ENCODE measurements at places on chromosomes 1 and 21.

GRCh38 chr1:18109756-18110597 is 2.4 kb downstream of the IGSF21 start:
- DNase-seq: peak; percentile 25

DNA sequence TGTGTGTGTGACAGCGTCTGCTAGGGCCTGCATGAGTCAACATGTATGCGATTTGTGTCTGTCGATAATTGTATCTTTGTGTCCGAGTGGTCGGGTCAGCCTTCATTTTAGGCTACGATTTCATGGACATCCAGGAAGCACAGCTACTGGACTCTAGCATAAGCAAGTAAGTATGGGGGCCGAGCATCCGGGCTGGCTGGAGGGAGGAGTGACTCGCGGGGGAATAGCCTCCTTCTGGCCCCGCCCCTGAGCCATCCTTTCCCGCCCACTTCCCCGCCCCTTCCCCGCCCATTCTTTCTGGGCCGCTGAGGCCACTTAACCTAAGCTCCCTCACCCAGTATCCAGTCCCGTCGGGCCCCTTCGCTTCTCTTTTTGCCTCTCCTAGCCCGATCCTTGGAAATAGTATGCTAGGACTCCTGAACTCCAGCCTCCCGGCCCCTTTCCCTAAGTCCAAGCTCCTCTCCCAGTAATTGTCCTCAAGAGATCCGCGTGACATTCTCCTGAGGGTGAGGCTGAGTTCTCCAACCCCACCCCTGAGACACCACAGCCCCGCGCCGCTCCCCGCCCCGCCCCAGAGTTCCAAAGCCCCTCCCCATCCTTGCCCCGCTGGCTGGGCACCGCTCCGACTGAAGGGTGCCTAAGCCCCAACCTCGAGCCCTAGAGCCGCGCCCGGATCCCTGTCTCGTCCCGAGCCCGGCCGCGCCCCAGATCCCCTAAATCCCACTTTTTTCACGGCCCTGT is 1.2 kb downstream of the MAP3K6 start:
- DNase-seq: peak; percentile 74

GRCh38 chr1:21882721-21883415 is 54.2 kb downstream of the HSPG2 start:
- DNase-seq: no peak

- no peak for DNase-seq
Observed at GRCh38 chr1:147053269-147053668, 115.1 kb downstream of the NBPF12 start.

GRCh38 chr1:117830222-117830621 is 99.2 kb downstream of the GDAP2 start:
- no peak for DNase-seq

DNA sequence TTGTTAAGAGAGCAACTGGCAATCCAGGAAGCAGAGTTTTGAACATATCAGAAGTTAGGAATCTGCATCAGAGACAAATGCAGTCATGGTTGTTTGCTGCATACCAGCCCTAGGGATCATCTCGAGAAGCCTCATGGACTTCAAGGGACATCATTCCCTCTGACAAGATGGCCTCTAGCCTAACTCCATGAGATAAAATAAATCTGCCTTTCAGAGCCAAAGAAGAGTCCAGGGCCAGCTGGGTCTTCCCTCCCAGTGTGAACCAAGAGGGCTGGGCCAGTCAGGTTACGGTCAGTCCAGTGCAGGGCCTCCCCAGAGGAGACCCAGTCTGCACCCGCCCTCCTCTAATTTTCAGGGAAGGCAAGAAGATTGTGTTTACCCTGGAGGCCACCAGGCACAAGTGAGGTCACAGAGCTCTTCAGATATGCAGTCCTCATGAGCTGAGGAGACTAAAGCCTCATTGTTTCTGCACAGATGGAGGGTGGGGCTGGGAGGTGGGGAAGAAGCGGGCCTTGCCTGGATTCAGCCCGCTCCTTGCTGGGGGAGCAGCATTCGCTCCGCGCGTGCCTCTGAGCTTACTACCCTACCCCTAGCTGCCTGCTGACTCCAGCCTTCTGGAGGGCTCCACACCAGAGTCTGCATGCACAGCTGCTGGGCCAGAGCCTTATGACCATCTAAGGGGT is 52.8 kb downstream of the CAPN2 start:
- DNase-seq: no peak

- DNase-seq: no peak
Observed at GRCh38 chr1:33339413-33339812, 18.5 kb upstream of the A3GALT2 start.

GRCh38 chr1:209042413-209042812 is 541.1 kb upstream of the CAMK1G start:
- no peak for DNase-seq

DNA sequence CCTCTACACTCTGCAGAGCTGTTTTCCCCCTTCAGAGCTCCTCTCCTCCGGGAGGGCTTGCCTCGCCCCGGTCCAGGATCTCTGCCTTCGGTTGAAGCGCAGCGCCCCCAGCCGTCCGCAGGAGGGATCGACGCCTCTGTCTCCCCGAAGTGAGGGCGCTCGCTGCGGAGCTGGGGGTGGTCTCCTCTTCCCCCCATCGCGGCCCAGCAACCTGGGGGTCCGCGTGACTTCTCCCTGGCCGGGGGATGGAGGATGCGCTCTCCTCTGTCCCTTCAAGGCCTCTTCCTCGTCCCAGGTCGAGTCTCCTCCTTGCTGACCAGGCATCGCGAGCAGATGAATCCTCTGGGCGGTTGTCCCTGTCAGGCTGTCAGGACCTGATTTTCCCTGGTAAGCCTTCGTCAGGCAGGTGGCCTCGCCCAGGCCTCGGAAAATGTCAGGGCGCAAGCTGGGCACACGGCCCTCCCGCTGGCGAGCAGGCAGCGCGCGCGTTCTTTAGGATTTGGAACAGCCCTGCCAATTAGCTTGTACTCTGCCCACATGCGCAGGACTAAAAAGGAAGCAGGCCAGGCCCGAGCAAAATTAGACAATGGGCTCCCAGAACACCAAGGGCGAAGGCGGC is 90.5 kb downstream of the EDEM3 start:
- peak; percentile 56 for DNase-seq

DNA sequence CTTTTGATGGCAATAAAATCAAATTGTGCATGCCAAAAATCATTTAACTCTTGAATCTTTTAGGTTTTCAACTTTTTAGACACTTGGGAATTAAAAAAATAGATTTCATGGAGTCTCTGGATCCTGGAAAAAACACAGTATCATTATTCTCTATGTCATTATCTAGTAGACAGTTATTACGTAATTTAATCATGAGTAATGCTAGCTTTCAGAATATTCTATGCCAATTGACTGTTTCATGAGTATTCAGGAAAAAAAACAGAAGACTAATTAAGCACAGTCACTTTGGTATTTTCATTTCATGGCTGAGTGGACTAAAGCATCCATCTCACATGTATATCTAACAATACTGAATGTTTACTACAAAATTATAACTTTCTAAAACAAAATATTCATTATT is 44.0 kb downstream of the ODF2L start:
- no peak for DNase-seq

DNA sequence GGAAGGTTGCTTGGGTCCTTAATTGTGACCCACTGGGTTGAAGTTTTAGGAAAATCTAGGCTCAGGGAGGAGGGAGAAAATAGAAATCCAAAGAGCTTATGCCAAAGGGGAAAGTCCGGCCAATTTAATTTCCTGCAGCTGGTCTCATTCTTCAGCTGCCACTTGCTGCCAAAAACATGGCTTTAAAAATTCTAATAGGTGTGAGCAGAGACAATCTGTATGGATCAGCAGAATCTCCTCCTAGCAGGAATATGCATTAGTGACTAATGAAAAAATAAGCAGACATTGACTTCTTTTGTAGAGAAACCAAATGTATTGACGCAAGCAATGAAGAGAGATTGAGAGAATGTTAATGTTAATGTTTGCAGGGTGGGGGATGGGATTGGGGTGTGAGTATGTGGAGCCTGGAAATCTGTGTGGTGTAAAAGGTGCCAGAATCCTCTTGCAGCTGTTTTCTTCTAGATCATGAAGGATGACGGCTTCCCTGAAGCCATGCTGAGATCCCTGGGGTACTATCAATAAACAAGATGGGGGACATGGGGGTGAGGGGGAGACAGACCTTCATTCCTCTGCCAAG is 35.3 kb downstream of the VWA5B1 start:
- DNase-seq: no peak

- DNase-seq: peak; percentile 29
Observed at GRCh38 chr1:157147906-157148700, 9.9 kb upstream of the ETV3 start.

DNA sequence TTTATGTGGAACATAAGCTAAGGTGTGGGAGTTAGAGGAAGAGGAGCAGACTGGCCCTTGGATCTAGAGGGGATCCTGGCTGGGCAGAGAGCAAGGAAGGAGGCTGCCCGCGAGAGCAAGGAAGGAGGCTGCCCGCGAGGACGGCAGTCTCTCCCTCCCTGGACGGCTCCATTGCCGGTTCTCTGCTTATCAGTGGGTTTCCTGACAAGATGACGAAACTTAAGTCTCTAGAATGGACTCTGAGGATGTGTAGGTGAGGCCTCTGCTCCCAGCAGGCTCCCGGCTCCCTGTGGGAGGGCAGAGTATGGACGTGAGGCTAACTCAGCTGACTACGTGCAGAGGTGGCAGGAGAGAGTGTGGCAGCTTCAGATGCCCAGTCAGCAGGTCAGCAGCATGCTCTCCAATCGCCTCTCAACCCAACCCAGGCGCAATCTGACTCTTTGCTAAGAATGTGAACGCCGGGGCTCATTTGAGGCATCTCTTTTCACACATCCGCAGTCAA is 6.1 kb downstream of the MYBPHL start:
- no peak for DNase-seq

GRCh38 chr1:109931189-109931731 is 20.6 kb downstream of the CSF1 start:
- peak; percentile 41 for DNase-seq

GRCh38 chr21:34909492-34910292 is 139.4 kb downstream of the RUNX1 start:
- no peak for DNase-seq

GRCh38 chr1:1298861-1299685 is 8.7 kb downstream of the ACAP3 start:
- DNase-seq: no peak

GRCh38 chr1:163307479-163308171 is 14.1 kb upstream of the NUF2 start:
- DNase-seq: no peak

DNA sequence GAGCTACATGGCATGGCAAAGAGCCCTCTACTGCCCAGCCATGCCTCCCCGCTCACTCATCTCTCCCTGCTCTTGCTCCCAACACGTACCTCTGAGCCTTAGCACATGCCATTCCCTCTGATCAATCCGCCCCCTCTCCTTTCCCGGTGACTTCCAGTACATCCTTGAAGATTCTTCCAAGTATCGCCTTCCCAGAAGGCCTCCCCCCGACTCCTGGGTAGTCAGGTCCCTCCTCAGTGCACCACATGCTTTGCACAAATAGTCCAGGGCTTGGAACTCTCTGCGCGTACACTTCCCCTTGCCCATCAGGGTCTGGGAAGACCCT is 77.0 kb upstream of the IFFO2 start:
- no peak for DNase-seq

DNA sequence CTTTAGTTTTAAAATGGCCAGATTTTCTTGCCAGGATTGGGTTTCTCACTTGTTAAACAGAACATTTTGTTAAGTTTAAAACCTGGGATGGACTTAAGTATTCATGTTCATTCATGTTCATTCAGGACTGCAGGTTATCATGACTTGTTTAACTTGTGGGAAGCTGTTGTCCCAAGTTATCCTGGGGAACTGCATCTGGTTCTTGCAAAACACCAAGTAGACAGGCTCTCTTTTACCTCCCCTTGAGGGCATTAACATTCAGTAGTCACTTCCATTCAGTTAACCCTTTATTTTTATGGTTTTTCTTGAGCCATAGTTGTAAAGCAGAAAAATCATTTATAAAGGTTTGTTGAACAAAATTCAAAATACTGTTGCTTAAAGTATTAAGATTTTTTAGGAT is 8.1 kb downstream of the SOD1 start:
- no peak for DNase-seq

DNA sequence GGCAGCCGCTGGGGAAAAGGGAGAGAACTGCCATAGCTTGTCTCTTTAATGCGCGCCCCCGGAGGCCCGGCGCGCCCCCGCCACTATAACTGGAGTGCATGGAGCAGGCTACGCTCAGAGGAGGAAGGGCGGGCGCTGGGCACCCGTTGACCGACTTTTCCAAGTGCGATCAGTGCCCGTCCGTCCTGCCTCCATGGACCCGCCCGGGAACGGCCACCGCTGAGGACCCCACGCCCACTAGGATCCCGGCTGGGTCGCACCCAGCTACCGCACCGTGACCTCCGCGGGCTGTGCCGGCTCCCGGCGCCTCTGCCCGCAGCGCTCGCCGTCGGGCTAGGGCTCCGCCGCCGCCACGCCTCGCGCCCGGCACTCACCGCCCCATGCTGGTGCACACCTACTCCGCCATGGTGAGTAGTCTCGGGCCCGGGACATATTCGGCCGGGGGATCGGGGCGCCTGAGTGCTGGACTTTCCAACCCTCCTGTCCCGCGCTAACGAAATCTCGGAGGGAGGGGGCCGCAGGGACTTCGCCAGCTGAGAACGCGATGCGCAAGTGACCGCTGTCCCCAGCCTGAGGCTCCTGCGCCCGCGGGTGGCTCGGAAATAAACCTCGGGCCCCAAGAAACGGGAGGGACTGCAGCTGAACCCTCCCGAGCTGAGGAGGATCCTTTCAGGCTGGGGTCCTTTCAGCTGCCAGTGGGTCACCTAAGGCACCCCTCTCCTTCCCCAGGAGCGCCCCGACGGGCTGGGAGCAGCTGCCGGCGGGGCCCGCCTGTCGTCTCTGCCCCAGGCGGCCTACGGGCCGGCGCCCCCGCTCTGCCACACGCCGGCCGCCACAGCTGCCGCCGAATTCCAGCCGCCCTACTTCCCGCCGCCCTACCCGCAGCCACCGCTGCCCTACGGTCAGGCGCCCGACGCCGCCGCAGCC is at the start of gene TFAP2E:
Gene TFAP2E (plus strand): TSS at position 117 of the 927 bp plus-strand sequence. CDS start 264 bp downstream, at position 381.
- DNase-seq: peak; percentile 66

DNA sequence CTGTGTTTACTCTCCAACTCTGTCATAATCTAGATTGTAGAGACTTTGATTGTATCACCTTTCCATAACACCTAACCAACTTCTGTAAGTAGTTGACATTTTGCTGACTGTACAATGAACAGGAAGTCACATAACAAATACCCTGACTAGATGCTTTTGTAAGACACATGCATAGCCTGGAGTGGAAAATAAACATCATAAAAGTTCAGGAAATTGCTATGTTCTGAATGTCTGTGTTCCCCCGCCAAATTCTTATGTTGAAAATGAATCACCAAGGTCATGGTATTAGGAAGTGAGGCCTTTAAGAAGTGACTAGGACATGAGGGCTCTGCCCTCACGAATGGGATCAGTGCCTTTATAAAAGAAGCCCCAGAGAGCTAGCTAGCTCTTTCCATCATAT is 40.4 kb upstream of the ZSWIM5 start:
- DNase-seq: peak; percentile 58

GRCh38 chr21:45892156-45892915 is 89.2 kb upstream of the COL6A1 start:
- DNase-seq: no peak

All from A549 (cell line).